ENCODE measurements at places on chromosomes 1 and 21.

GRCh38 chr1:162977944-162978568 lies 91.1 kb upstream of the RGS4 start:
- no peak for DNase-seq

DNA sequence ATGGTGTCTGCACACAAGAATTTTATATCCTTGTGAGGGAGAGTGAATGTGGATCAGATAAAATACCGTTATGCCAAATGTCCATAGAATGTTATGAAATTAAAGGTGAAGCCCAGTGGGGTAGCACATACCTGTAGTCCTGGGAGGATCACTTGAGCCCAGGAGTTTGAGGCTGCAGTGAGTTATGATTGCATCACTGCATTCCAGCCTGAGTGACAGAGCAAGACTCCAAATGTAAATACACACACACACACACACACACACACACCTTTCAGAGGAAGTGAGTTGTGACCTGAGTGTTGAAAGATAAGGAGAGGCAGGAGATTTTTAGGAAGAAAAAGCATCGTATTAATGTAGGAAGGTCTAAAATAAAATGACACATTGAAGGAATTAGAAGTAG lies 28.1 kb upstream of the ZYG11A start:
- DNase-seq: no peak

DNA sequence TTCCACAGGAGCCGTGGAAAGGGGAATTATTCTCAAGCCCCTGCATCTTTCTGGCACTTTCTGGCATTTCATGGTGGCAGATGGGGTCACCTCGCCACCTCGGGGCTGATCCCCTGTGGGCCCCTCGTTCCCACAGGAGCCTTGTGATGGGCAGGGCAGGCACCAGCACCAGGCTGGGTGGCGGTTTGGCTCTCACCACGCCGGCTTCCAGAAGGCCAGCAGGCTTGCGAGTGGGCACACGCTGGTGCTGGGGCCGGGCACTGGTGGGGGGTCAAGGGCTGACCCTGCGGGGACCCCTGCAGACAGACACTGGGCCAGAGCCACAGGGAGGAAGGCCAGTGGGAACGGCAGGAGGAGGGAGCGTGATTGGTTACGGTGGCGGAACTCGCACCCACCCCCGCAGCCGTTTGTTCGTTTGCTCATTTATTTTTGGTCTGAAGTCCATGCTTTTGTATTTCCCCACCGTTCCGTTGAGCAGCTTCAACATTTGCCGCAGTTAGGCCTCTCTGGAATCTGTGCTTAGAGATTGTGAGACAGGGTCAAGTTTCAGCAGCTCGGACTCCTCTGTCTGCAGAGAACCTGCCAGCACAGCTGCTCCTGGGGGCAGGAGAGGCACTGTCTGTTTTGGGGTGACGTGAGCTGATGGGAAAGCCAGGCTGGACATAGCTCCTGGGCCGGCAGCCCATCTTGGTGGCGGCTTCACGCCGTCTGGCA lies 5.3 kb downstream of the COL18A1 start:
- DNase-seq: peak; percentile 47

DNA sequence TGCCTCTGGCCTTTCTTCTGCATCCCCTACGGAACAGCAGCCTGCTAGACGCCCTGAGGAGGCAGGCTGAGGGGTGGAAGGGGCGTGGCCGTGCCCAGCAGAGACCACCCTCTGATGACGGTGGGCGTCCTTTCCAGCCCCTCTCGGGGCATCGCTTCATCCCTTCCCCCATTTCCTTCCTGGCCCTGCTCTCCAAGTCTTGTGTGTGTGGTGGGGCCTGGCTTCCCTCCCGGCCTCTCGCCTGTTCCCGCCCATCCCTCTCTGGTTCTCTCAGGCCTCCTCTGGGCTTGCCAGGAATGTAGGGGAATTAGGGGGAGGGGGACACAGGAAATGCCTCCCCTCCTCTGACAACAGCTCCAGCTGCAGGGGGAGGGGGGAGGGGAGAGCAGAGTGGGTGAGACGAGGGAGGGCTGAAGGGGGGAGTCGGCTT lies 51.1 kb downstream of the SKI start:
- peak; percentile 72 for DNase-seq

DNA sequence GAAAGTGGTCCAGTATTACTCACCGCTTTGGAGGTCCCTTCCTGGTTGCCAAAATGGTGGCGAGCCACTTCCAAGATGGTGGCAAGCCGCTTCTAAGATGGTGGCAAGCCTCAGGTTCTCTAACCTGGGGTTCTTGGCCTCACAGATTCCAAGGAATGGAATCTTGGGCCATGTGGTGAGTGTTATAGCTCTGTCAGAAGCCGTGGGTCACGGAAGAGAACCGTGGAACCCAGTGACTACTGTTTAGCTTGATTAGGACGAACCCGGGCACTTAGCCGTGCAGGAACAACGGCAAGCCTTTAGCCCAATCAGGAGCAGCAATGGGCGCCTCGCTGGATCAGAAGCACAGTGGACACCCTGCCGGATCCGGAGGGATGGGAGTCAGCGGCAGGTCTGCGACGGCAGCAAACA lies 356.2 kb upstream of the TMPRSS15 start:
- DNase-seq: no peak

- DNase-seq: no peak
Observed at GRCh38 chr21:45586289-45586858, 44.1 kb upstream of the SLC19A1 start.

GRCh38 chr1:212157252-212157651 lies 121.7 kb downstream of the DTL start:
- DNase-seq: no peak

GRCh38 chr1:33758698-33759097 lies 105.2 kb upstream of the HMGB4 start:
- DNase-seq: no peak

GRCh38 chr1:214295934-214296333 lies 15.0 kb downstream of the SMYD2 start:
- no peak for DNase-seq

Data from brain microvascular endothelial cell (primary cell).